ENCODE measurements at places on chromosomes 16 and 17. TPM values are rescaled to one million over a fixed set of nuclear protein-coding genes. Genes with fewer than 3 reads are reported as not detected.

GRCh38 chr17:74118504-74118903 is 85.0 kb upstream of the RPL38 start:
- no peak for DNase-seq

DNA sequence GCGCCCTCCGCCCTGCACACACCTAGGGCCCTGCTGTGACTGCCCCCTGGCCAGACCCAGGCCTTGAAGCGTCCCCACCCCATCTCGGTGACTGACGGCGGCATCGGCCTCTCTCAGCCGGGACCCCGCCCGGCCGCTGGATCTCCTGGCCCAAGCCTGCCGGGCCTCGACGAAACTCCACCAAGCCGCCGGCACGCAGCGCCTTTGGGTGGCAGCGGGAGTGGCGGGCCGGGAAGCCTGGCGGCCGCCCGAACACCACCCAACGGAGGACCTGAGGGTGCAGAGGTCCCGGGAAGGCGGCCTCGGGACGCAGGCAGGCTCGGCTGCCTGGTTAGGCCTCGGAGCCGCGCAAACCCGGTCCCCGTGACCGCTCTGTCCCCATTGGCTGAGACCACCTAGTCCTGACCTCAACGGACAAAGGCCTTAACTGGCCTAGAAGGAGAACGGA is 12.0 kb upstream of the TMEM97 start:
- no peak for DNase-seq

- no peak for DNase-seq
These were observed 109.7 kb downstream of the C16orf95 start for GRCh38 chr16:87207509-87207908.

- DNase-seq, result peak; percentile 99
These were observed 32.9 kb downstream of the TK2 start for GRCh38 chr16:66516808-66517585.

- no peak for DNase-seq
These were observed 34.2 kb upstream of the HS3ST3A1 start for GRCh38 chr17:13635951-13636350.

DNA sequence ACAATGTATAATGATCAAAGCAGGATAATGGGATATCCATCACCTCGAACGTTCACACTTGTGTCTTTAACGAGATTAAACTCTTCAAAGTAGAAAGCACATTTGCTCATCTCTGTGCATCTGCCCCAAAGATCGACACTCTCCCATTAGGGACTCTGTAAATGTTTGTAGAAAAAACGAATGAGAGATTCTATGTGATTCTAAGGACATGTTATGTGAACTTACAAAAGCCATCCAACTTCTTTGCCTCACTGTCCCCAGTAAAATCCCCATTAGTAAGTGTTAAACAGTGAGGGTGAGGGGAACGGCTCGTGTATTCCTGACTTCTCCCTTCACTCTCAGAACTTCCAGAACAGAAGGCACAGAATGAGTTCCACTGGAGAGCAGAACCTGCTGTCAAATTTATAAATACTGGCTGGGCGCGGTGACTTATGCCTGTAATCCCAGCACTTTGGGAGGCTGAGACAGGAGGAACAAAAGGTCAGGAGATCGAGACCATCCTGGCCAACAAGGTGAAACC is 134.1 kb downstream of the WSCD1 start:
- DNase-seq, result no peak

- no peak for DNase-seq
These were observed 4.2 kb downstream of the MSI2 start for GRCh38 chr17:57260325-57261083.

- no peak for DNase-seq
These were observed 3.1 kb upstream of the NPIPB7 start for GRCh38 chr16:28475221-28475620.

DNA sequence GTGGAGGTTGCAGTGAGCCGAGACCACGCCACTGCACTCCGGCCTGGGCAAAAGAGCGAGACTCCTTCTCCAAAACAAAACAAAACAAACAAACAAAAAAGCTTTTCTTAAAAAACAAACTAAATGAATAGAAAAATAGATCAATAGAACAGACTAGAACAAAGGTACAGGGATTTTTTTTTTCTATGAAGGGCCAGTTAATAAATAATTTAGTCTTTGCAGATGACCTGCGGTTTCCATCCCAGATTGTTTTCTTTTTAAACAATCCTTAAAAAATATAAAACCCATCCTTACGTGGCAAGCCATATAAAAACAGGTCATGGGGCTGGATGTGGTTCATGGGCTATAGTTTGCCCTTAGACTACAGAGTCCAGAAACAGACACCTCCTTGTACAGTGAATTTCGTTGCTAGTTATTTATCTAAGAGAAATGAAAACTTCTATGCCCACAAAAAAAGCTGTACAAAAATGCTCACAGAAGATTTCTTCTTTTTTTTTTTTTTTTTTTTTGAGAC is 45.4 kb downstream of the CREBBP start:
- DNase-seq, result no peak

DNA sequence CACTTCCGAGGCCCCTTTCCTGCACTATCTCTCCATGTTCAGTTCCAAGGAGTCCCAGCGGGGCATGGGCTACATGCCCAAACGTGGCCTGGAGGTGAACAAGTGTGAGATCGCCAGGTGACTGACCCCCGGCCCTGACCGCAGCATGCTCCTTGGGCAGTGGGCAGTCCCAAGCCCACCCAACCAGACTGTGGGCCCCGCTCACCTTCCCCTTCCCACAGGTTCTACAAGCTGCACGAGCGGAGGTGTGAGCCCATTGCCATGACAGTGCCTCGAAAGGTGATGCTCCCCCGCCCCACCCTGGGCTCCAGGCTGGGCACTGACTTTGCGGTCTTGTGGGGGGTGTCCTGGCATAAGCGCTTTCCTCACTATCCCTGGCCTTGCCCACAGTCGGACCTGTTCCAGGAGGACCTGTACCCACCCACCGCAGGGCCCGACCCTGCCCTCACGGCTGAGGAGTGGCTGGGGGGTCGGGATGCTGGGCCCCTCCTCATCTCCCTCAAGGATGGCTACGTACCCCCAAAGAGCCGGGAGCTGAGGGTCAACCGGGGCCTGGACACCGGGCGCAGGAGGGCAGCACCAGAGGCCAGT is 4.7 kb downstream of the CORO1A start:
- DNase-seq, result no peak

DNA sequence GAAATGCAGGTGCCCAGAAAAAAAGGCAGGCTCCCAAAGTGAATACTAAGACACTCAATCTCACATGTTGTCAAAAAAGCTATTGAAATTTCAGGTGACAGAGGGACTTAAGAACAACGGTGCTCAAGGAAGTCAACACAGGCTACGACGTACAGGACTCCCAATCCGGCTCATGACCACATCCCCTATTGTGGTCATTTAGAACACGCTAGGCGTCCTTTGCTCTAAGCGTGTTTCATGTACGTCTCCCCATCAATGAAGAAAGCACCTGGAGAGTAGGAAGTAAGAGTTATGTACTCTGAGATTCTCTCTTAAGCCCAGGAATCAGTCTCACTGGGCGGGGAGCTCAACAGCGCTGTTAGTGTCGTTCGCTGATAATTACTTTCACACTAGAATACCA is 94.1 kb downstream of the MRM3 start:
- DNase-seq, result no peak

GRCh38 chr17:27218041-27218440 is 75.9 kb upstream of the WSB1 start:
- no peak for DNase-seq

DNA sequence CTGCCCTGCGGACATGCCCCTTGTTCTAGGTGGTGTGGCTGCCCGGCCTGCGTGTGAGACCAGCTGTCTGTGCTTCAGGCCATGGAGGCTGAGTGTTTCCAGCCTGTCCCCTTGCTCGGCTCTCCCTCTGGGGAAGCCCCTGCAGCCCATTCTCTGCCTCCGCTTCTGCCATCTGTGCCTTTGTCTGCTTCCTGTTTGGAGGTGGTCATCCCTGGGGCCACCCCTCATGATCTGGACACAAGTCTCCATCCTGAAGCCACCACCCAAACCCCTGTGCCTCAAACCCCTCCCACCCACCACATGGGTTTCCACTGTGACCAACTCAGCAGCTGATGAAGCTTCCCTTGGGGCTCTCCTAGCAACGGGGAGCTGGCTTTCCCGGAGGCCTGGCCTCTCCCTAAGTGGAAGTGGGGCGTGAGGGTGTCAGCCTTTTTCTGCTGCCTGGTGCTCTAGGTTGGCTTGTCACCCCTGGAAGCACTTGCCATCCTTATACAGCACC is 184.9 kb downstream of the SEC14L1 start:
- no peak for DNase-seq

DNA sequence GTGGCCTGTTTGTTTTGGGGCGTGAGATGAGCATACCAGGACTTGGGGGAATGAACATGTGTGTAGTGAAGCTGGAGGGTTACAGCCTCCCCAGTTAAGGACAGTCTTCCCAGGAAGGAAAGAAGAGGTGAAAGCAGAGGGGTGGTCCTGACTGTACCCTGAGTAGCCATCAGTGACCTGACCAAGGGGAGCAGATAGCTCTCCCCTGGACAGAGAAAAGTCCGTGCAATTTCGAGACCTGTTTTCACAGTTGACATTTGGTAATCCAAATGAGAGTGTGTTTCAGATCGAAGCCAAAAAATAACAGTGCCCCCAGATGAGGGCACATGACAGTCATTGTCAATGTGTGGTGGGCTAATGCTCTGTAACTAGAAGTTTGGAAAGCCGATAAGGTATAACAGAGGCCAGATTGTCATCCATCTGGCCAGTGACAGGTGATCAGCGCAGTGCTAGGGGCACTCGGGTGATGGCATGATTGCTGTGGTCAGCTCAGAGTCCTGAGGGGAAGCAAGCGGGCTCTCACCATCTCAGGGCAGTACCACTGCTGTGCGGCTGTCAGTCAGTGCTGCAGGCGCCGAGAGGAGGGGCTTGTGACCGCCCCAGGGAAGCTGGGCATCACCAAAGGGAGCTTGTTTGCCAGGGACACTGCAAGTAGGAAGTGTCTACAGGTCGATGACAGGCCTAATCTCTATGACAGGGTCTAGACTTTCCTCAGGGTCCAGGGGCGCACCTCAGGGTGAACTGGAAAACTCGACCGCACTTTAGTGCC is 1.1 kb upstream of the NME2 start:
- DNase-seq, result peak; percentile 58

- no peak for DNase-seq
These were observed 157.4 kb downstream of the FOXL1 start for GRCh38 chr16:86735727-86736126.

DNA sequence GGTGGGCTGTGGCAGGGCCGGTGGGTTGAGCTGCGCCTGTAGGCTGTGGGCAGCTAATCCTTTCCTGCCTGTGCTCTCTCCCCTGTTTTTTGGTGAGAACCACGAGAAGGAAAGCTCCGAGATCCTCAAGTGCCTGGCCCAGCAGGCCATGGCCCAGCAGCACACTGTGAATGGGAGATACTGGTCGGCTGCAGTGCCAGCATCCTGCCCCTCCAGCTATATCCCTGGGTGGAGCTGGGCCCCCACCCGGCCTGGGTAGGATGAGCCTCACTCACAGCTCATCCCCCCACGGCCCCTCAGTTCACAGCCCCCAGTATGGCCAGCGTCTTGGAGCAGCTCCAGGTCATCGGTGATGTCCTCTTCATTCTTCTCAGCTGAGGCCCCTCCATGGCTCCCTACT is 164.4 kb upstream of the ZNF267 start:
- DNase-seq, result no peak

GRCh38 chr17:43832976-43833829 is at the start of gene MPP3:
Gene MPP3 (minus strand): TSS chr17:43833146. CDS start chr17:43831906, 1,240 bp downstream.
- no peak for DNase-seq

DNA sequence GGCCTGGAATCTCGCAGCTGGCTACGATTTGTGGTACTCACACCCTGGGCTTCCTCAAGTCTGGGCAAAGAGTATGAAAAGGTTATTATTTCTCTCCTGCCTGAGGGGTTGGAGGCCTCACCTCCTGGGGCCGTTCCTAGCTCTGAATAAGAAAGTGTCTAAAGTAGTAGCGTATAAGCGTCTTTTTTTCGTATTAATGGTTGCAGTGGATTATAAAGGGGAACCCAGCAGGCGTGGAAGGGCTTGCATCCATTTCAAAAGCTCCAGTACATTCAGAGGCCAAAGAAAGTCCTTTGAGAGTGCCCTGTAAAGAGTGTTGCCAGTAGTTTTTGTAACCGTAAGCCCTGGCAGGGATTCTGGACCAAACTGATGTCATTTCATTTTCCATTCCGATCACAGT is 72.2 kb upstream of the MPHOSPH6 start:
- DNase-seq, result no peak

DNA sequence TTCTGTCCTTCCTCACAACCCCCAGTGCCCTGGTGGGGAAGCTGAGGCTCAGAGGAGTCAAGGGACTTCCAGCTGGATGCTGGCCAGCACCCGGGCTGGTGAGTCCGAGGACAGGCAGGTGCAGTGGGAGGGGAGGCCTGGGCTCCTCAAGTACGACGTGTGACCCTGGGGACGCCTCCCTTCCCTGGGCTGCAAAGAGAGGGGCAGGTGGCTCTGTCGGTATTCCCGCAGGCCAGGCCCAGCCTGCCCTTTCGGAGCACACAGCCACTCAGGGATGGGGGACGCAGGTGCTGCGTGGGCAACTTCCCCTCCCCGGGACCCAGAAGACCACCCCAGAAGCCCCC is 33.1 kb upstream of the PVALEF start:
- no peak for DNase-seq

- DNase-seq, result no peak
These were observed 37.3 kb upstream of the FA2H start for GRCh38 chr16:74811911-74812310.

- no peak for DNase-seq
These were observed 550 bp downstream of the EIF4A3 start for GRCh38 chr17:80146121-80147034.

Gene IST1
- 140 TPM for total RNA-seq

Gene ELAC2
- 55.2 TPM for total RNA-seq

Gene KRT20
- total RNA-seq, result not detected

Gene RNF43
- total RNA-seq, result 5.5 TPM

Gene SSH2
- total RNA-seq, result 36.1 TPM

Gene OTOP2
- total RNA-seq, result not detected

Gene C17orf50
- not detected for total RNA-seq
